ENCODE measurements at places on chromosomes 5 and 9.

DNA sequence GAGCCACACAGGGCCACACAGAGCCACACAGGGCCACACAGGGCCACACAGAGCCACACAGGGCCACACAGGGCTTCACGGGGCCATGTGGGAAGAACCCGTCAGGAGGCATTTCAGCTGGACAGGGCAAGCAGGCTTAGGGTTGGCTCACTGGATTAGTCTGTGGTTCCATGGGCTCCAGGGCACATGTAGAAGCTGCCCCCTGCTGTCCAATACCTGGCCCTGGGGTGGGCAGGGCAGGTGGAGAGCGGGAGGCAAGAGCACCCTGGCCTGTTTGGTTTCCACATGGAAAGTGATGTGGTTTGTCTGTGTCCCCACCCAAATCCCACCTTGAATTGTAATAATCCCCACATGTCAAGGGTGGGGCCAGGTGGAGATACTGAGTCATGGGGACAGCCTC lies 16.4 kb upstream of the LPCAT1 start:
- DNase-seq, result no peak

GRCh38 chr5:17364987-17365810 lies 132.8 kb upstream of the TAF11L2 start:
- no peak for DNase-seq

DNA sequence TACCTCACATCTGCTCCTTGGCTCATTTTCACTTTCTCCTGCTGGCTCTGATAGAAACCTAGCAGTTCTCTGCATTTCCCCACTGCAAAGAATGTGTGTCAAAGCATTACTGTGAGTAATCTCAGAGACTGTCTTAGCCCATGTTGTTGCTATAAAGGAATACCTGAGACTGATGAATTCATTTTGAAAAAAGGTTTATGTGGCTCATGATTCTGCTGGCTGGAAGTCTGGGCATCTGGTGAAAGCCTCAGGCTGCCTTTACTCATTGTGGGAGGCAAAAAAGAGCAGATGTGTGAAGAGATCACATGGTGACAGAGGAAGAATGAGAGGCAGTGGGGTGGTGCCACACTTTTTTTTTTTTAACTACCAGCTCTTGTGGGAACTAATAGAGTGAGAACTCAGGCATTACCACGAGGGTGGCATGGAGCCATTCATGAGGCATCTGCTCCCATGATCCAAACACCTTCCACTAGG lies 191.6 kb upstream of the CTNND2 start:
- DNase-seq, result no peak

- no peak for DNase-seq
Measured at GRCh38 chr5:148986636-148987035, 76.2 kb downstream of the SH3TC2 start.

DNA sequence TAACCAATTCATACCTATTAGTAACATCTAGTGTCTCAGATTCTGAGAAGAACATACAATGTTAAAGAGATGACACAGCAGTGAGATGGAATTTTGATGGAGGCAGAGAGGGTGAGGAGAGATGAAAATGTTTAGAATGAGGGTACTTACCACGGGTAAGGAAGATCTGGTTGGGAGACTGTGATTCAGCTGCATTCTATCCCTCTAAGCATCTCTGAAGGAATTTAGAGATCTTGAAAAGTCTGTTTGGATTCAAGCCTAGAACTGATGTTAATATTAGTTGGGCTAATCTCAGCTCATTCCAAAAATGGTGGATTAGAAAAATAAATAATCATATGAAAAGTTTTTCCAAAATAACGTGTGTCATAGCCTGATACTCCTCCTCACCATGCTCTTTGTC lies 191.5 kb upstream of the CLINT1 start:
- DNase-seq, result no peak
